ENCODE measurements at places on chromosomes 1 and 21.

DNA sequence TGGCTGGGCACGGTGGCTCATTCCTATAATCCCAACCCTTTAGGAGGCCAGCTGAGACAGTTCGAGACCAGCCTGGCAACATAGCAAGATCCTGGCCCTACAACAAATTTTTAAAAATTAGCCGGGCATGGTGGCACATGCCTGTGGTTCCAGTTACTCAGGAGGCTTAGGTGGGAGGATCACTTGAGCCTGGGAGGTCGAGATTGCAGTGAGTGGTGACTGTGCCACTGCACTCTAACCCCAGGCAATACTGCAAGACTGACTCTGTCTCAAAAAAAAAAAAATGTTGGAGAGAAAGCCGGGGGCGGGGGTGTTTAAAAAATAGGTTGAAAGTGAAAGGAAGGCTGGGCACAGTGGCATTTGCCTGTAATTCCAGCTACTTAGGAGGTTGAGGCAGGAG lies 16.5 kb downstream of the CLDN19 start:
- DNase-seq = no peak

DNA sequence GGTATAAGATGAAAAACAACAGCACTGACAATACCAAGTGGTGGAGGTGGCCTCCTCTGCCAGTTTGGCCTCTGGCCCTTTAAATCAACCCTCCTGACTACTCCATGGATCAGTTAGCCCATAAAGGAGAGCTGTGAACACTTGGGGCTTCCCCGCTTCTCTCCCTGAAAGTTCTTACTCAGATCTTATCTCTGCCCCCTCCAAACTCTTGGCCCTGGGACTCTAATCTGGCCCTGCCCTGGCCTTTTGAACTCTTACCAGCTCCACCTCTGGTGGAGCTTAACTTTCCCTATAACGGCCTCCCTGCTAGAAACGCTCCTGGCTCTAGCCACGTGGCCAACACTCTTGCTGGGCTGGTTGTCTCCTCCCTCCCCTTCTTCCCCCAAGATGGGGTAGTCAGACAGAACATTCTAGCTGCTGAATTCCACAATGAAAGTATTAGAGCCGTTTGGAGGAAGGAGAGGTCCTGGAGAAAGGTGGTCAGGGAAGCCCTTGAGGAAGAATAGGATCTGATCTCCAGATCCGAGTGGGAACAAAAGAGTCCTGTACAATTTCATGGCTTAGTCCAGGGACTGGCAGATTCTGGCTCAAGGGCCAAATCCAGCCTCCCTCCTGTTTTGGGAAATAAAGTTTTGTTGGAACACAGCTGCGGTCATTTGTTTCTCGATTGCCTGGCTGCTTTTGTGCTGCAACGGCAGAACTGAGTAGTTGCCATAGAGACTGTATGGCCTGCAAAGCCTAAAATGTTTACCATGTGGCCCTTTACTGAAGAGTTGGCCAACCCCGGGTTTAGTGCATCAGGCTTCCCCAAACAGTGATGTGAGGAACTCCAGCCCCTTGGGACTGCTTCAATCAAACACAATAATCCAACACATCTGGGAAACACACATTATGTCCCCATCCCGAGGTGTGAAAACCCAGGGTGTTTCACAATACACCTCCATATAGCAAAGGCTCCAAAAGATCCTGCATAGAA lies 9.5 kb upstream of the PIGR start:
- no peak for DNase-seq

DNA sequence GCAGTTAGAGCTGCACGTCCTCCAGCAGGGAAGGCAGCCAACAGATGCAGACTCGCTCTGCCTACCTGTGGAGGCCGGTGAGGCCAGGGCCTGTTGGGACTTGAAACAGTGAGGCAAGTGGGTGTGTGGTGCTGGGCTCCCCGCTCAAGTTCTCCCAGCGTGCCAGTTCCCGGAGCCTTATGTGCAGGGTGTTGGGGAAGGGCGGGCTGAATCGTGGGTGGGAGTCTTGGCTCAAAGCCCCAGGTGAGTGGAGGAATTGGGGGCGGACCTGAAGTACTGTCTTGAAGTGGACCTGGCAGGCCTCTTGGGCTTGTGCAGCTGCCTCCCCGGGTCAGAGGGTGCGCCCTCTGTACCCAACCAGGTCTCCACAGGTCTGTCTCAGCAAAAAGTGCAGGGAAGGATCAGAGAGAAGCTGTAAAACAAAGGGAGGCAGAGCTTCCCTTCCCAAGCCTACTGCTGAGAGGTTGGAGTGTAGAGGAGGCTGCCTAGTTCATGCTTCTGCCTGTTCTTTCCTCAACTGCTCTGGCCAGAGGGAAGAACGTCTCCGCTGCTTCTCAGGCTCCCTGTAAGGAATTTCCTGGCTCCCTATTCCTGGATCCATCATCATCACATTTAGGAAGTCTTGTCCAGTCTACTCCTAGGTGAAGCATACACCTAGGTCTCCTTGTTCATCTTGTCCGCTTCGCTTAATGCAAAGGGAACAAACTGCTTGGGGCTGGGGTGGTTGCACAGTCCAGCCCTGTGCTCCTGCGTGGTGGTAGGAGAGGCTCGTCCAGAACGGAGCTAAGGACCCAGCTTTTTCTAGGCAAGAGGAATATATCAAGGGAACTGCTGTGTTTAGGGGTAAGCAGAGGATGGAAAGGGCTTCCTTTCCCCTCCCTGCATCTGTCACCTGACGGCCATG lies 14.9 kb downstream of the UTP11 start:
- peak; percentile 90 for DNase-seq

DNA sequence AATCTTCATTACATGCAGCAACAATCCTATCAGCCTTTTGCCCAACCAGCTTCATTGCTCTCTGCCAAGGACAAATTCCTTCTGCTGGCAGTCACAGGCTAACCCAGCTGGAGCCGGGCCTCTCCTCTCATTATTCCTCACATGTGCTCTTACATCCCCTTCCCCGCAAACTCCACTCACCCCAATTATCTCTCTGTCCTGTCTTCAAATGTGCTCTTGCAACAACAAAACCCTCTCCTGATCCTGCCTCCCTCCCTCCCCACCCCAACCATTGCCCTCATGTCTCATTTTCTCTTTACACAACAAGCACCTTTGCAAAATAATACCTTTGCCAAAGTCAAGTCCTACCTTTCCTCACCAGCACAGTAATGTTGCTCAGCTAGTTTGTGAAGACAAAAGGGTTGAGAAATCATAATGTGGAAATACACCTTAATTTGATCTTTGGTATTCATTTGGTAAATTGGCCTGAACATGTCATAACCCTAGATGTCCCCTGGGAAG lies 36.0 kb upstream of the DHCR24 start:
- no peak for DNase-seq

DNA sequence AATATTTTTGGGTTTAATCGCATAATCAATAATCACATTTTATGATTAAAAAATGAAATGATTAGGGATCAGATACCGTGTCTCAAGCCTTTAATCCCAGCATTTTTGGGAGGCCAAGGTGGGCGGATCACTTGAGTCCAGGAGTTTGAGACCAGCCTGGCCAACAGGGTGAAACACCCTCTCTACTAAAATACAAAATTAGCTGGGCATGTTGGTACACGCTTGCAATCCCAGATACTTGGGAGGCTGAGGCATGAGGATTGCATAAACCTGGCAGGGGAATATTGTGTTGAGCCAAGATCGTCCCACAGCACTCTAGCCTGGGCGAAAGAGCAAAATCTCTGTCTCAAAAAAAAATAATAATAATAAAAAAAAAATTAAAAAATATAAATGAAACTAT lies 1581.4 kb downstream of the KCNT2 start:
- no peak for DNase-seq

Data from epithelial cell of prostate (primary cell).